ENCODE measurements at places on chromosomes 3 and 15.

GRCh38 chr3:138441742-138442141 lies 7.3 kb downstream of the ESYT3 start:
- DNase-seq: peak; percentile 40

- peak; percentile 82 for DNase-seq
Measured at GRCh38 chr3:61452535-61453090, 108.8 kb upstream of the PTPRG start.

- DNase-seq: no peak
Measured at GRCh38 chr3:64638981-64639481, 48.8 kb downstream of the ADAMTS9 start.

GRCh38 chr3:190854062-190854461 lies 8.4 kb downstream of the GMNC start:
- DNase-seq: no peak

- DNase-seq: peak; percentile 58
Measured at GRCh38 chr3:184345317-184346144, 8.1 kb downstream of the FAM131A start.

DNA sequence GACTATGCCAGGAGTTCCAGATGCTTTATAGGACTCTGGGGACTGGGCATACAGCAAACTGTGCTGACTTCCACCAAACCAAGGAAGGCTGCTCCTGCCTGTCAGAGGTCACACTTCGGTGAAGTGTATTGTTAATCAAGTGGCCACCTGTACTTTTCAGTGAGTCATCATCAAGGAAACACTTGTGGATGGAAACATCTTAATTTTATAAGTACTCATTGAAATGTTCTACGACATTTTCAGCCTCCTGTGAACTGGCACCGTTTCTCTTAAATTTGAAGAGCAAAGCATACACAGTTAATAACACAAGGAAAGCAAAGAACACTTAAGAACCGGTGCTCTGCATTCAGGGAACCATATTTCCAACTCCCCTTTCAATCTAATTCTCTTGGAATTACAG lies 801.7 kb upstream of the DPPA4 start:
- DNase-seq: no peak

GRCh38 chr15:31027910-31028578 lies 36.6 kb upstream of the MTMR10 start:
- no peak for DNase-seq

- peak; percentile 10 for DNase-seq
Measured at GRCh38 chr3:136194409-136195257, 1.5 kb downstream of the MSL2 start.

DNA sequence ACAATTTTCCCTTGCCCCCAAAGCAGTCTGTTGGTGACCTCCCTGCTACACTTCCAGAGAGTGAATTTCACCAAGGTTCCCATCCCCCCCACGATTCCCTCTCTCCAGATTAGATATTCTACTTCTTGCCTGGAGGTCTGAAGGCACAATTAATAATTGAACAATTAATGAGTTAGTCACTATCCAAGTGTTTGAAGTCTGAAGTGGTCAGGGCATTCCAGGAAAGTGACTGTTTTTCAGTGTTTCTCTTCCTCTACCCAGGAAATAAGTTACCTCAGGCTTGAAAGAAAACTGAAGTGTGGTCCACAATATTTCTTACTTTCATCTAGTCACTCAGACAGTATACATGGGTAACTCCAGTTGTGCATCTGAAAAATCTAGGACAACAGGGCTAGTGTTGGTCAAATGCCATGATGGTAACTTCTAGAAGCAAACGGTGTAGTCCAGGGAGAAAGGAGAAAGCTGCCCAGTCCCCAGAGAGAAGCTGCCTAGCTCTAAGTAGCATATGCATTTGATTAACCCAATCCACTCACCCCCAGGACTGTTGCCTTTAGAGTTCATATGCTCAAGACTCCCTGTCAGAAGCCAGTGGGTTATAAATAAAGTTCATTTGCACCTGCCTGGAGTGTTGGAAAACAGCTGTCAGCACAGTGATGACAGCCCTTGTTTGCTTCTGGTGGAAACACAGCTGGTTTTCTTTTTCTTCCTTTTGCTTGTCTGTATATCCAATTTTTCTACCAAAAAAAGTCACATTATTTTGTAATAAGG lies 2.3 kb upstream of the TM4SF4 start:
- DNase-seq: peak; percentile 51

GRCh38 chr15:40785164-40785563 lies 15.4 kb downstream of the C15orf62 start:
- DNase-seq: no peak

DNA sequence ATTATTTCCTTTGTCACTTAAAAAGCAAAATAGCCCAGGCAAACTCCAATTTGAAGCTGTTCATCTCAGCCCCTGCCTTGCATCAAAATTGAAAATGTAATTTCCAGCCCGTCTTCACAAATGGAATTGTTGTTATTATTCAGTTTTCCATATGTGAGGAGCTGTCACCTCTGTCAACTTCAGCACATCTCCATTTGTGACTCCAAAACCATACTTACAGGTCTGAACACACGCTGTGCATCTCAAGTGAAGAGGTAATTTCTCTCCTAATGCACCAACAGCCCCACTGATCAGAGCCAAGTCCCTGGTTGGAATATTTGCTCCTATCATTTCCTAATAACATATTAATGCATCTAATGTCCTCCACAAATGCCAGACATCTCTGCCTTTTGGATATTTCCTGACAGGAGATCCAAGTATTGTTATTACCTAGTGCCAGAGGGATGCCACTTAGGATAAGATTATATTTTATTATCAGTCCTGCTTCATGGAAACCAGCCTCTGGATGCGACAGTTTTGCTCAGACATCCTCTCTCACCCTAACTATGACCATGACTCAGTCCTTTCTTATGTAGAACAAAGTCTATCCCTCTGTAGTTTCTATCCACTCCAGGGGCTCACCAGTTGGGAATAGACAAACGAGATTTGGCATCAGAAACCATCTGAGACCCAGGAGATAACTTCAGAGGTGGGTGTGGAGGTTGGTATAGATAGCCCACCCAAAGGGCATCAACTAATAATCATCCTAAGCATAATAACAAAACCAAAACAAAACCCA lies 379.8 kb downstream of the VPS13C start:
- DNase-seq: no peak

GRCh38 chr15:50906954-50907600 lies 1.4 kb upstream of the AP4E1 start:
- DNase-seq: no peak

DNA sequence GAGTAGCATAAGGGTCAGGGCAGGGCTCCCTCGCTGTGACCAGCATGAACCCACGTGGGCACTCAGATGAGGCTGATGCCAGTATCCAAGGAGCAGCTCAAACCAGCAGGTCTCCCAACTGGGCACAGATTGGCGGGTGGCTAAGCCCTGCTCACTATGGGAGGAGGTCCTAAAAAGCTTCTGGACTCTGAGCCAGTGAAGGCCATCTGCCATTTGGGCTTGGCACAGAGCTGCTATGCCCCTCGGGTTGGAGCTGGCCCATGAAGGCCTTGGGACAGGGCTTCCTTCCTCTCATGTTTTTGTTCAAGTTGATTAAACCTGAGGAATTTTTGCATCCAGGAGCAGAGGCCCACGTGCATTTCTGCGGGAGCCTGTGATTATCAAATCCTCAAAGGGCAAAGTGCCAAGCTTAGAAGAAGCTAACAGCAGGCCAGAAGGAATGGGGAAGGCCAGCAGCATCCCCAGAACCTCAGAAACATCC lies 4.3 kb upstream of the STRA6 start:
- peak; percentile 54 for DNase-seq

- DNase-seq: no peak
Measured at GRCh38 chr3:27723815-27724458, 1.8 kb upstream of the EOMES start.

DNA sequence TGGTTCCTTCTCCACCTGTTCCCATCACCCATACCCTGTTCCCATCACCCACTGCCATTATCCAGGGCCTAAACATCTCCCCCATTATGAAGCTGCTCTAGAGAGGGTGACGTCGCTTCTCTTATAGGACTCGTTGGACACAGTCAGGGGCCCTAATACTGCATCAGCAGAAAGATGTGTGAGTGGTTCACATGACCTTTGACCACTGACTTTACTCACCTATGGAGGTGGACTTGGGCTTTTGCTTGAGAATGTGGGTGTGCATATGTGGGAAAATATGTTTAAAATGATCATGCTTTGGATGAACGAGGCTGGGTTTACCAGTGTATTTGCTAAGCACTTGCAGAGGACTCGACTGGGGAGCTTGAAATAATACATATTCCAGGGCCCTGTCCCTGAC lies 26.8 kb downstream of the RBP2 start:
- DNase-seq: no peak

DNA sequence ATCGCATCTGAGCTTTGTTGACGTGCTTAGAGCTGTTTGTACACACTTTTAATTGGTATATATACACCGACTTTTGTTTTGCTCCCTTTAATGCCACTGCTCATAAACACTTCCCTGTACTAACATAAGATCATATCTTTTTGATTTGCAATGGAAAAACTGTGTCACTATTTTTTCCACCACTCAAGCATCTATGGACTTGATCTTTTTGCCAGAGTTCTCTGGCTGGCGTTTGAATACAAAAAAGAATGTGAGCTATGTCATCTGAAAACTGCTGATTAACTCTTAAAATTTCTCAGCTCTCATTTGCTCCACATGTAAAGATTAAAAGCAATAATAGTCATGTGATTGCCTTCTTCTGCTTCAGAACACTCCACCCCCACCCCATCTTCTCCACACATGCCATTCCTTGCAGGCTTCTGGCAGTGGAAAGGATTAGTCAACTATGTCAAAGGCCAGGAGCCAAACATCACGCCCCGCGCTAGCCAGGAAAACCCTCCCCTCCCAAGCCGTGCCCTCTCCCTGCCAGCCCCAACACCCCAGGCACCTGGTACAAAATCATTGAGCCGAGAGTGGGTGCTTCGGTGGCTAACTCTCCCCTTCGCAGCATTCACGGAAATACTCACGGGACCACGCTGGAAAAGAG lies 123.4 kb upstream of the MEF2A start:
- peak; percentile 93 for DNase-seq

DNA sequence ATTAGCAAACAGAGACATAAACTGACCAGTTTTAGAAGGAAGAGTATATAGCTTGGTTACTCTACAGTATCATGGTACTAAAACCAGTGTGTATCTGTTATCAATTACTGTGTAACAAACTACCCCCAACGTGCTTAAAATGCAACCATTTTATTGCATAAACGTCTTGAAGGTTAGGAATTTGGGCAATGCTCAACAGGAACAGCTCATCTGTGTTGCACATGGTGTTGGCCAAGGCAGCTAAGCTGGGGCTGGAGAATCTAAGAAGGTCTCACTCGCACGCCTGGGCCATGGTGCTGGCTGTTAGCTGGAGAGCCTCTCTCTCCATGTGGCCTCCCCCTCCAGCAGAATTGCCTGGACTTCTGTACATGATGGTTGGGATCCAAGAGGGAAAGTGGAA lies 81.2 kb upstream of the THBS1 start:
- DNase-seq: peak; percentile 76

GRCh38 chr3:54965746-54966145 lies 37.9 kb upstream of the LRTM1 start:
- peak; percentile 95 for DNase-seq

GRCh38 chr15:96330064-96330449 lies 443 bp upstream of the NR2F2 start:
- DNase-seq: peak; percentile 86

DNA sequence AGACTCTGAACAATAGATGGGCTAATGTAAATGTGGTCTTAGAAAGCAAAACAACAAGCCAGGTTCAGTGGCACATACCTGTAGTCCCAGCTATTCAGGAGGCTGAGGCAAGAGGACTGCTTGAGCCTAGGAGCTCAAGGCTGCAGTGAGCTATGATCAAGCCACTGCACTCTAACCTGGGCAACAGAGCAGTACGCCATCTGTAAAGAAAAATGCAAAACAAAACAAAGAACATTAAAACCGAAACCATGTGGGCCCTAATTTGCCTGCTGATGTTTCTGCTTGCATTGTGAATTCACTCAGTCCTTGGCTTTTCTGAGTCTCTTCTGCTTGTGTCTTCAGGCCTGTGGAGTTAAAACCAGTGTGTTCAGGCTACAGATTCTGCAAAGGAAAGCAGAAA lies 56.7 kb downstream of the CCNL1 start:
- no peak for DNase-seq

DNA sequence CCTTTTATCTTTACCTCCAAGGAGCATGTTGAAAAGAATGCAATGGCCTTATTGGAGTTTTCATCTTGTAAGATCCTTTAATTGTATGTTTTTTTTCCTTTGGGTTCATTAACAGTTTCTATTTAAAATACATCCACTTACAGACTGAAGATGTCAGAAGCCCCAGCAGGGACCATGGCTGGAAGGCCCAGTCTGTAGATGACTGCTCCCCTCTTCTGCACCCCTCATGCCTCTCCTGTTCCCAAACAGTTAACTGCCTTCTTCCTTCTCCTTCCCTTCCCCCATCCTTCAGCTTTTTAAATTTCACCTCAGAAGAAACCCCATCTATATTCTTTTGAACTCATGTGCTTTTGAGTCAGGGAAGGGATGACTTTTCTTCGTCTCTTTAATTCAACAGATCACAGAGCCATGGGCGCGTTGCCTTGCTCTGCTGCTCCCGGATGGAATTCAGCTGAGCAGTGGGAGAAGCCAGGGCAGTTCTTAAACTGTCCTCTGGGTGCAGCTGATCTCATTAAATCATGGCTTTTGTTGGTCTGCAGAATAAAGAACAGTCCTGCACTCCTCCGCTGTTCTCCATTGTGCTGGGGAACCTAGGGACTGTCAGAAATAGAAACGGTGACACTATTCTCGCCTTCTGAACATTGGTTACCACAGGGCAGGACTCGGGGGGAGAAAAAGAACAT lies 71.5 kb upstream of the EIF1B start:
- DNase-seq: no peak

GRCh38 chr3:188067932-188068331 lies 86.0 kb upstream of the LPP start:
- DNase-seq: peak; percentile 80

- DNase-seq: no peak
Measured at GRCh38 chr3:8516047-8516661, 14.5 kb downstream of the LMCD1 start.

GRCh38 chr3:9251055-9251786 lies 1.8 kb upstream of the SRGAP3 start:
- no peak for DNase-seq

- peak; percentile 52 for DNase-seq
Measured at GRCh38 chr3:27553886-27554540, 69.8 kb upstream of the SLC4A7 start.

DNA sequence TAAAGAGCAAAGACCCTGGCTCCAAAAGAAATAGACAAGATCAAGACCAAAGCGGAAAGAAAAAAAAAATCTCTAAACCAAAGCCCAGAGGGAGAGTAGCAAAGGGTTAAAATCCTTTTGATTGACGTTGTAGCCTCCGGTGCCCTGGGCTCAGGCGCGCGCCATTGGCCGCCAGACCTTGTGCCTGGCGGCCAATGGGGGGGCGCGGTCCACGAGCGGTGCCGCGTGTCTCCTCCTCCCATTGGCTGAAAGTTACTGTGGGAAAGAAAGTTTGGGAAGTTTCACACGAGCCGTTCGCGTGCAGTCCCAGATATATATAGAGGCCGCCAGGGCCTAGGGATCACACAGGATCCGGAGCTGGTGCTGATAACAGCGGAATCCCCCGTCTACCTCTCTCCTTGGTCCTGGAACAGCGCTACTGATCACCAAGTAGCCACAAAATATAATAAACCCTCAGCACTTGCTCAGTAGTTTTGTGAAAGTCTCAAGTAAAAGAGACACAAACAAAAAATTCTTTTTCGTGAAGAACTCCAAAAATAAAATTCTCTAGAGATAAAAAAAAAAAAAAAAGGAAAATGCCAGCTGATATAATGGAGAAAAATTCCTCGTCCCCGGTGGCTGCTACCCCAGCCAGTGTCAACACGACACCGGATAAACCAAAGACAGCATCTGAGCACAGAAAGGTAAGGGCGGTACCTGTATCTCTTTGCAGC lies at the start of gene HES1:
Gene HES1, plus strand, starts transcription at position 343 of the 713 bp plus-strand sequence. Its CDS starts 233 bp downstream, at position 576.
- DNase-seq: peak; percentile 99

GRCh38 chr15:93037820-93038705 lies 50.9 kb downstream of the RGMA start:
- DNase-seq: no peak

All from fibroblast of skin of right quadriceps (primary cell).